ENCODE measurements at places on chromosomes 4 and X.

DNA sequence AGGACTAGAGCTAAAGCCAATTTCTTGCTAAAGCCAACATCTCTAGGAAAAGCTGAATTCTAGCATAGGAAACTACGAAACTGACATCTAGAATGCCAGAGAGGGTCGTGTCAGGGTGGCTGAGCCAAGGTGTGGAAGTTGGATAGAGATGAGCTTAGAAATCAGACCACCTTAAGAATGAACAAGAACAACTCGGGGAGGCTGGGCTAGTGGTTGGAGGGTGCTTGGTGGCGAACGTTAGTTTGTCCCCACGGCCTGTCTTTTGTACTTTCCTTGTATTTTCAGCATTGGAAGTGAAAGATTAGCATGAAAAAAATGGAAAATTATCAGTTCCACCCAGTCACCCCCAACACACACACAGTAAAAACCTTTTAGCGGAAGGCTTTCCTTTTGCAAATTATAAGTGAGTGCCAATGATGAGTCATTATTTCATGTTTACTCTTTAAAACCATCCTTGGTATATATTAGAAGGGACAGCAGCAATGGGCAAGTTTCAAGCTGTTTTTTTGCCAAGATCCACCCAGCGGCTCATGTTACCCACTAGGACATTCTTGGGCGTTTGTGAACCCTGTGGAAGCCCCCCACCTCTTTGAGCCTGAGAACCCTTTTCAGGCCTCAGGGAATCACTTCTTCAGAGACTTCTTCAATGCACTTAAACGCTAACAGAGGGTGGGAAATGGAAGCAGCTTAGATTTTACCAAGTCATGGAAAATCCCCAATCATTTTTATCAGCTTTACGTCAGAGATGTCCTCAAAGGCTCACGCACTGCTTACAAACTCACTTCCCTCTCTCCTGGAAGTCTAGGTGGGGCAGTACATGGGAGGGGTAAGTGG lies 4.9 kb upstream of the PPEF1 start:
- no peak for DNase-seq

DNA sequence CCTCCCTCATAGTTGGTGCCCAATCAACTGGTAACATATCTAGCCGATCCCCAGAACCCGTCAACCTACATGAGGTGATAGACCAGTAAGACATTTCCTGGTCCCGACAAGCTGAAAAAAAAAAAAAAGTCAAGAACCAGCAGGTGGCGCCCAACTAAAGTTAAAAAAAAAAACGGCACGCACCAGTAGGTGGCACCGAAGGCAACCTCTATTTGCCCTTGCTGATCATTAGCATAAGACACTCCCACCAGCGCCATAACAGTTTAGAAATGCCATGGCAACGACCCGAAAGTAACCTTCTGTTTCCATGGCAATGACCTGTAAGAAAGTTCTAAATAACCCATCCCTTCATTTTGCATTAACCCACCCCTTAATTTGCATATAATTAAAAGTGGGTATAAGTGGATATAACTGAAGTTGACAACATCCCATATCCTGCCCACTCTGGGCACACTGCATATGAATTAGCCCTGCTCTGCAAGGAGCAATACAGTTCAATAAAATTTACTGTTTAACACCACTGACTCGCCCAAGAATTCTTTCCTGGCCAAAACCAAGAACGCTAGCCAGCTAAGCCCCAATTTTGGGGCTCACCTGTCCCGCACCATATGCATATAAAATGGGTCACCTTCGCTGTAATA lies 83.9 kb upstream of the SPANXB1 start:
- peak; percentile 1 for DNase-seq

- DNase-seq: no peak
Measured at GRCh38 chr4:69858690-69859089, 1.3 kb downstream of the SULT1E1 start.

- no peak for DNase-seq
Measured at GRCh38 chr4:67776746-67777145, 22.6 kb upstream of the GNRHR start.

GRCh38 chr4:158781963-158782362 lies 13.1 kb downstream of the FNIP2 start:
- no peak for DNase-seq

DNA sequence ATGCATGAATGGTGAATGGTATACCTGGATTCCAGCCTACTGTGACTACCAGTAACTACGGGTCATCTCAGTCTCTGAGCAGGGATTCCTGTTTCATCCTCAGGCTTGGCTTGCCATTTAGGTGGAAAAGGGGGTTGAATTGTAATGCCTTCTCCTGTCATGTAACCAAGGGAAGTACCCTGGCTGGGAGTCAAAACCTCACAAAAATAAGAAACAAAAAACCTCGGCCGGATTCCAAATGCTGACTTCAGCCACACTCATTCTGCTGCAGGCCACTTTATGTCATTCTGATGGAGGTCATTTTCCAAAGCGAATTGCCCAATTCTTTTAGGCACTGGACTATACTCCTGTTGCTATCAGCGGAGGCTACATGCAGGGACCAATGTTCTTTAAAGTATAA lies 324.7 kb downstream of the LDB2 start:
- DNase-seq: peak; percentile 70

DNA sequence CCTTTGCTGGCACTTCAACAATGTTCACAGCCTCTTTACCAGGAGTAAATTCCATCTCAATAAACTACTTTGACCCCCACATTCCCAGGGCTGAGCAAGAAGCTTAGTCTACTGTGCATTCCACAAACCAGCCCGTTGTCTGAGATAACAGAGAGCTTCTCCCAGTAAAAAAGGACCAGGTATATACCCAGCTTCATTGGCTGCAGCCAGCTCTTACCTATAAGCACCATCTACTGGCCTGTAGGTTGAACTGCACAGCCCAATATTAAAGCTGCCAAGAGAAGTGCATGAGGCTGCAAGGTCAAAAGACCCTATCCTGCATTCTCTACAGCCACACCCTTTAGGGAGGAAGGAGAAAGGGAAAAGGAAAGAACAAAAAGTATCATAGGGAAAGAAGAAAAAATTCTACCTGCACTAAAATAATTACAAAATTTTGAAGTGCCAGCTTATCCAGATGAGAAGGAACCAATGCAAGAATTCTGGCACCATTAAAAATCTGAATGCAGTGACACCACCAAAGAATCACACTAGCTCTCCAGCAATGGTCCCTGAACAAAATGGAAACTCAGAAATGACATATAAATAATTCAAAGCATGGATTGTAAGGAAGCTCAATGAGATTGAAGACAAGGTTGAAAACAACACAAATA lies 45.7 kb upstream of the INTU start:
- DNase-seq: peak; percentile 15

DNA sequence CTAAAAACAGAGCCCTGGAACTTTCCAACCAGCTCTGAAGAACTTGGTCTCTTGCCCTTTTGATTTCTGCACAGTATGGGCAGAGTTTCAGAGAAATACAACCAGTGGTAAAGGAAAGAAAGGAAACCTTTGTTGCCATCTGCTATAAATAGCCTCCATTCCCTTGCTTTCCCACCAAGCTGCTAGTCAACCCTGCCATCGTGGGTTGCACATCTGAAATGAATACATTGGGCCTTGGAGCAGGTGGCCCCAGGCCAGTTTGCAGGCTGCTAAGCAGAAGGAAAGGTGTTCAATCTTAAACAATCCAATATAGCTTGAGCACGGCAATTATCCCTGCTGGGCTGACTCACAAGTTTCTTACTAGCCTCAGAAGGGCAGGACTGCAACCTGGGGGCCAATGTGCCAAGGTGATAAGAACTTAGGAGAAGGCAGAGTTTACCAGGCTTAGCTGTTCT lies 142.5 kb downstream of the PPARGC1A start:
- no peak for DNase-seq

- no peak for DNase-seq
Measured at GRCh38 chrX:108138814-108139702, 47.5 kb downstream of the ATG4A start.

GRCh38 chrX:14409341-14409740 lies 120.0 kb upstream of the GLRA2 start:
- DNase-seq: no peak

DNA sequence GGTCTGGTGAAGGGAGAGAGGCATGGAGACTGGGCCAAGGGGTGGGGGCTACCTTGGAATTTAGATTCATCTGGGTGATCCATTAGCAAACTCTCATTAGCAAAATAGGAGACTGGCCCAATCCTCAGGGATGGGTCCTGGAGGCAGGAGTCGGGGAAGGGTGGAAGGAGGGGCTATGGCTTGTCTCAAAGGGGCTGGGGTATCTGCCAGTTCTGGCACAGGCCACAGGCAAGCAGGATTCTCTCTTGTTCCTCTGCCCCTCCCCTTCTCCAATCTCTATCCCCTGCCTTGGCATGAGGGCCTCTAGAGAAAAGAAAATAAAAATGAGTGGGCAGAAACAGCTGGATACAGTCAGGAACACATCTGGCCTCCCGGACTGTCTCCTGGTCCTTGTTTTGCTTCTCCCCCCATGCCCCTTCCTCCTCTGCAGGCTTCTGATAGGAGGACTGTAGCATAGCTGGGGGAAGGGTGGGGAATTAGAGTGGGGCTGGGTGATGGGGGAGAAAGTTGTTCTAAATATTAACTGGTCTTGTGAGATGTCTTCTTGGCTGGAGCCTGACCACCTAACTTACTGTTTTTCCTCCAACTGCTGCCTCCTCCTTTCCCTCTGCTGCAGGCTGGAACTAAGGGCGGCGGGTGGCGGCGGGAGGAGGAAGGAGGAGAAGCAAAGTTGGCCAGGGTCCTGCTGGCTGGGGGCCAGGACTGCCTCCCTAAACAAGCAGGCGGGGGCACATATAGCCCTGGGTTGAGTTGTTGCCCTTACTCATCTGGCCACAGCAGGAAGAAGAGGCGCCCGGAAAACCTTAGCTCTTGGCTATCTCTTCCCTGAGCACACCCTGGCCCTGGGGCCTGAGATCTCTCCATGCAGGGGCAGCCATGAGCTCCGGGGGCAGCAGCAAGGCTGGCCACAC lies 53.3 kb upstream of the LAS1L start:
- no peak for DNase-seq

DNA sequence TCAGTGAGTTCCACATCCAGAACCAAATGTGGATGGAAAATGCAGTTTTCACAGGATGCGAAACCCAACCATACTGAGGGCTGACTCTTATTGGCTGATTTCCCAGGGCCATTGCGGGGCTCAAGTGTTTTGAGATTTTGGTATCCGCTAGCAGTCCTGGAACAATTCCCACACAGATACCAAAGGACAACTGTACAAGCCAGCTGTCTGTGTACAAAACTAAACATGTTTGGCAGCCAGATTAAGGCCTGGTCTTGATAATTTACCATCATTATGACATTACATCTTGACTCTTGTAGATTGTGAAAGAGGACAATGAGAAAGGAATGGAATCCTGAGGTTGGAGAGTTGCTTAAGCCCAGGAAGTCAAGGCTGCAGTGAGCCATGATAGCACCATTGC lies 121.9 kb downstream of the DKK2 start:
- no peak for DNase-seq

GRCh38 chr4:8649631-8650361 lies 57.2 kb downstream of the CPZ start:
- DNase-seq: no peak

- DNase-seq: no peak
Measured at GRCh38 chr4:15836362-15836761, 58.2 kb downstream of the CD38 start.

GRCh38 chrX:137652086-137652485 lies 86.2 kb downstream of the ZIC3 start:
- DNase-seq: no peak

GRCh38 chr4:113499696-113500095 lies 261.8 kb downstream of the CAMK2D start:
- no peak for DNase-seq

- no peak for DNase-seq
Measured at GRCh38 chr4:15362541-15362940, 65.3 kb upstream of the C1QTNF7 start.

DNA sequence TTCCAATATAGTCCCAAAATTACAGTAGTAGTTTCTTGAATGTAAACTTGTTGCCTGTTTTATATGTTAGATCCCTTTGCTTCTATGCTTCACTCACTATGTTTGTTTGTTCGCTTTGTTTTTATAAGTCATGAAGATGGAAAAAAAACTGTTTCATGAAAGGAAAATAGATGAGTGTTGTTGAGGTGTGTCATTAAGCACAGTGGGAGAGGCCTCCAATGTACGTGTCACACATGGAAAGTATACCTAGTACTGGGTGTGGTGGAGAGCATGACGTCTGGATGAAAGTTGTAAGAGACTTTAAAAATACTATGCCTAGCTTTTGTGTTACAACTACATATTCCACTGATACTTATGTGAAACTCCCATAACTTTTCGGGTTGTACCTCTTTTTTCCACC lies 28.4 kb downstream of the PLS3 start:
- no peak for DNase-seq

DNA sequence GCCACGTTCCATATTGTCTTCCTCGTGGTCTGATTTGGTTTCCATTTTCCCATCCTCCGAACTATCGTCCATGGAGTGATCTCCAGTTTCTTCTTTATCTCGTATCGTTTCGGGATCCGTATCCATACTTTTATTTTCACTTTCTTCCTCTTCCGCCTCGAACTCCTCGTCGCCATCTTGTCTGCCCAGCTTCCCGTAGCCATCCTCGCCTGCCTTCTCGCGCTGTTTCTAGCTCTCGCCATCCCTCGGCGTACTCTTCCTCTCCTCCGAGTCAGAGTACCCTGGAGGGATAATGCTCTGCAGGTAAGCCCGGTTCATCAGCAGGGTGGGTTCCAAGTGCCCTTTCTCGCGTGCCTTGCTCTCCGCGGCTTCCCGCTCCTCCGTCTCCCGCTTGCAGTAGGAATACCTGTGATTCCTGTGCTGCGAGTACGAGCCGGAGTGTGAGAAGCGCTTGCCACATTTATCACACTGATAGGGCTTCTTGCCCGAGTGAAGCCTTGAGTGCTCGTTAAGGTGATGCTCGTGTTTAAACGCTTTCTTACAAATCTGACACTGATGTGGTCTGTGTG lies 134.5 kb upstream of the TAPT1 start:
- no peak for DNase-seq

DNA sequence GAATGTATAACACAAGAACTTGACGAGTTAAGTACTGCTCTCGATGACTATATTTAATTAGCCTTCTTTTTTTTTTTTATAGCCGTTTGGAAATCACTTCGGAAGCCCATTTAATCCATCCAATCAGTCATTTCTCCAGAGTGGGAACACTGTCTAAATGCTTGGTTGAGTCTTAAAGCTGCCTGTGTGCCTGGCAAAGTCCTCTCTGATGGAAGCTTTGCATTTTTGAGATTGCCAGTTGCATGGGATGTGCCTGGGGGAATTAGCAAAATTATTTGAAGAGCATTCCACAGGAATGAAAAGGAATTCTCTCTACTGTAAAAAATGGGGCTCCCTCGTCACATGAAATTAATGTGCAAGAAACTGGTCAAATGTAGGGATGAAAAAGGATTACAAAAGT lies 398.8 kb upstream of the RPS6KA3 start:
- no peak for DNase-seq

DNA sequence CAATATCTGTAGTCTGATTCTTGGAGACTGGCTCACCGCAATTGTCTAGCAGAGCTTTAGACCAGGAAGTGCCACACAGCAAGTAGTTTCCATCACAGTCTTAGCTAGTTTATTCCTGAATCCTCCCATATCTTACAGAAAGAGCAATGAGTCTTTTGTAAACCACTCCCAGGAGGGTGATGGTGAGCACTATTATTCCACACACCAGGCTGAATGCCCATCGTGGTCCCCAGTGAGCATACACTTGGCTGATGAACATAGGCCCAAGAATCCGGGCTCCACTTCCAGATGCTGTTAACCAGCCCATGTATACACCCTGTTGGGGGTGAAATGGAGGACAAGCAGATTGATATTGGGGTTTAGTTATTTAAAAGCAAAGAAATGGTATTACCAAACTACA lies 39.8 kb downstream of the PLK4 start:
- DNase-seq: no peak
